ENCODE measurements at places on chromosomes 7 and 10.

DNA sequence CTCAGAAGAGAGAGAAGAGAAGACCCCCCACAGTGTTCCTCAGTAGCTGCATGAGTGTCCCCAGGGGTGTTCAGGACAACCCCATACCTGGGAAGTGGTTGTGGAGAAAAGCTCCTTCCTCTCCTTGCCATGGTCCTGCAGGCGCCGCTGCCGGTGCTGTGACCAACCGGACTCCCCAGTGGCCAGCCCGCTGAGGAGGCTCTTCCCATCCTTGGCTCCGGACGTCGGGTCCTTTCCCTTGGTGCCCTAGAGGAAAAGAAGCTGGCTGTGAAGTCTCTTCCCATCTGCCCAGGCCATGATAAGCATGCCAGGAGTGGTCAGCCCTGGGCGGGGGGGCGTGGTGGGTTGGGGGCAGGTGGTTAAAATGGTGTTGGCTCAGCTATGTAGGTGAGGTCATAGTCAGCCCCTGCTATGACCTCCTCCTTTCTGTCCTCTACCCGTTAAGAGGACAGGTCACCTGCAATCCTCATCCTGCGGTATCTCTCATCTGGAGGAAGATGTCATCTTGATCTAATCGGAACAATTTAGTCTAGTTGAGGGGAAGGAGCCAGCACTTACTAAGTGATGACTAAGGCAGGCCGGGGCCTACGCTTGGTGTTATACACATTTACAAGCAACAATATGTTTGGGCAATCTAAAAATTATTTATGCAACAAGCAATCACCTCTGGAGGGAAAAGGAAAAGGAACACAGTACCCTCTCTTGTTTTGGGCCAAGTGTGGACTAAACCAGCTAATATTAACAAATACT, 13.2 kb downstream of the WDR91 start:
- DNase-seq: no peak

GRCh38 chr10:88893611-88894010, 13.6 kb downstream of the STAMBPL1 start:
- DNase-seq: no peak

- DNase-seq: no peak
Observed at GRCh38 chr7:142566271-142566670, 183.0 kb upstream of the PRSS1 start.

DNA sequence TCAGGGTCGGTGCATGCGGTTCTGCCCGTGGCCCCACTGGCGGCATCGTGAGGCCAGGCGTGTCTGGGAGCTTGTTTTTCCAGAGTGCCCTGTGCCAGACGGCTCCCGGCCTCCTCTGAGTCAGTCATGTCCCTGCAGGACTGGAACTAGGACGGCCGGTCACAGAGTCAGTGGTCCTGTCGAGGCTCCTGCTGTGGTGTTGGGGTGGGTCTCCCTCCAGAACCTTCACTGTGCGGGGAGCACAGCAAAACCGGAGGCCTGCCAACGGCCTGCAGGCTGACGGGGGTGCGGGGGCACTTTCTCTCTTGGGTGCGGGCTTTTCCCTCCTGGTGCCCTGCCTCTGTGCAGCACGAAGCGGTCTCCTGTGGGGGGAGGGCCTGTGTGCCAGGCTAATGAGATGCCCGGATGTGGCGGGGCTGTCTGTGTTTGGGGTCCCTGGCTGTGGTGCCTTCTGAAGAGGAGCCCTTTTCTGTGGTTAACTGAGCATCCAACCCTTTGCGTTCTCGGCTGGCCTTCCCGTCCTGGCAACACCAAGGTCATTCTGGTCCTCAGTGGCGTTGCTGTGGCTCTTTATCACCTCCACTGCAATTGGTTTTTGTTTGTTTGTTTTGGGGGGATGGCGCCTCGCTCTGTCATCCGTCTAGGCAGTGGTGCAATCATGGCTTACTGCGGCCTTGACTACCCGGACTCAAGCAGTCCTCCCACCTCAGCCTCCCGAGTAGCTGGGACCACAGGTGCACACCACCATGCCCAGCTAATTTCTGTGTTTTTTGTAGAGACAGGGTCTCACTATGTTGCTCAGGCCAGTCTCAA, 8.0 kb downstream of the GET4 start:
- DNase-seq: peak; percentile 57

- no peak for DNase-seq
Observed at GRCh38 chr10:95431900-95432342, 129.2 kb downstream of the SORBS1 start.

DNA sequence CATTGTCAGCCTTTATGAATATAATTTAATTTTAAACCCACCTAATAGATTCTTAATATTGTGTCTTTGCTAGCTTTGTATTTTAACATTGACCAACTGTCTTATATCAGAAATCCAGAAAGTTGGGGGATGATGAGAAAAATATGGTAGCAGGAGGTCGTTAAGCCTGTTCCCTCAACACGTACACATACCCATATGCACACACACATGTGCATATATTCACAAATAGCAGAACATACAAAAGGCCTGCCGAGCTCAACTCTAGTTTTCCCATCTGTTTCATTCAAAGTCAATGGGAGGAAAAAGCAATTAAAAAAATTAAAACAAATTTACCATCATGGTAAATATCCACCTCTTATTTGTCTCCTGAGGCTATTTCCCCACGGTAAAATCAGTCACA, 25.9 kb upstream of the PTPRZ1 start:
- DNase-seq: no peak

DNA sequence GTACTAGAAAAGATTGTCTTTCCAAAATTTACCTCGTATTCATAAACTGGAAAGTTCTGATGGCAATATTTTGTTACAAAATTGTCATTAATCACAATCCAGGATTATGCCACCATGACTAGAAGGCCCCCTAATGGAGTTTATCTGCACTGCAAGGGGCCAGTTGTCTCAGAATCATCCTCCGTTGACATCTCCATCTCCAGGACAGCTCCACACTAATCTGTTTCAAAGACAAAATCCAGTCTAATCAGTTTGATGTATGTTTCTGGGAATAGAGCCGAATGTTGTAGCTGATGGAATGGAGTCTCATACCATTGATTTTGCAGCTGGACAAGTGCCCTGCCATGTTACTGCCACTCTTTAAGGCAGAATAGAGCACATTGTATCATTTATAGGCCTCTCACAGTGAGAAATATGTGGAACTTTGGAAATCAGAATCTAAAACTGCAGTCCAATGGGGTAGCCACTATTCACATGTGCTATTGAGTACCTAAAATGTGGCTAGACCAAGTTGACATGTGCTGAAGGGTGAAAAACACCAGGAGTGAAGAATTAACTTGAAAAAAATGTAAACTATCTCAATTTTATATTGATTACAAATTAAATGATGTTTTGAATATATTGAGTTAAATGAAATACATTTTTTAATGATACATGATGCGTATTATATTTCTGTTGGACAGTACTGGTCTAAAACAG, 38.3 kb upstream of the TOMM7 start:
- no peak for DNase-seq

GRCh38 chr7:74104702-74105101, 21.1 kb downstream of the LIMK1 start:
- DNase-seq: no peak

- no peak for DNase-seq
Observed at GRCh38 chr10:132637477-132638129, 100.0 kb downstream of the INPP5A start.

- no peak for DNase-seq
Observed at GRCh38 chr10:79400146-79401004, 45.0 kb downstream of the ZCCHC24 start.

- DNase-seq: peak; percentile 69
Observed at GRCh38 chr10:80444646-80445319, 9.3 kb upstream of the TSPAN14 start.

- DNase-seq: no peak
Observed at GRCh38 chr10:131067690-131068089, 243.8 kb downstream of the TCERG1L start.

GRCh38 chr10:112858986-112859651, 90.9 kb upstream of the TCF7L2 start:
- DNase-seq: no peak

GRCh38 chr10:24917493-24917892, 34.9 kb downstream of the PRTFDC1 start:
- no peak for DNase-seq

DNA sequence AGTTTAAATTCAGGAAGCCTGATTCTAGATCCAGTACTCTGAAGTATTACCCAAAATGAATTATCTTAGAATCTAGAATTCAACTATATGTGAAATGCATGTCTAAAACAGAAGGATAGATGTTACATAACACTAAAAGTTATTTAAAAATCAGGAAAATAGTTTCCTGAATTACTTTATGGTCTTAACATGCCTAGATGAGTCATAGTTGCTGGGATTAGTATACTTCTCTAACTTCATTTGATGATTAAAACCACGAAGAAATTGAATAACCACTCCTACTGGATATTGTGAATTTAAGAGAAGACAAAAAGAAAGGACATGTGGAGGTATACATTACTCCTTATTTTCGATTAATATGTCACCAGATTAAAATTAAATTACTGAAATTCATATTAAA, 65.5 kb downstream of the ATAD1 start:
- DNase-seq: no peak

DNA sequence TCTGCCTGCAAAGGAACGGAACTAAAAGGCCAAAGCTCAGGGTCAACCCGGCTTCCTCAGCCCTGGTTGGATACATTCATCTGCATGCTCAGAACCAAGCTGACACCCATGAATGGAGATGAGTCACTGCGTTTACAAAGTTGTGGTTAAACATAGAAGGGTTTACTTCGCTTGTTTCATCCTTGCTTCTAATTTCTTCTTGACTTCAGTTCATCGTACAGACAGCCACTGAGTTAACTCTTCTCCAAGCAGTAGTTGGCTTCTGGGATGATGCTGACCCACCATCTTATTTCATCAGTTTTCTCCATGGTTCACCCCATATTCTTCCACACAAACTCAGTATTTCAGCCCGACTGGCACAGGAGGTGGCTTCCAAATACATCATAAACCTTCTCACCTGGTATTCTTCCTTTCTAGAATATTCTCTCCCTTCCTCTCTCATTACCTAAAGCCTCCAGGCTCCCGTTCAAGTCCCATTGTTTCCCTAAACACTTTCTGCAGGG, 166.3 kb upstream of the RNF32 start:
- no peak for DNase-seq

DNA sequence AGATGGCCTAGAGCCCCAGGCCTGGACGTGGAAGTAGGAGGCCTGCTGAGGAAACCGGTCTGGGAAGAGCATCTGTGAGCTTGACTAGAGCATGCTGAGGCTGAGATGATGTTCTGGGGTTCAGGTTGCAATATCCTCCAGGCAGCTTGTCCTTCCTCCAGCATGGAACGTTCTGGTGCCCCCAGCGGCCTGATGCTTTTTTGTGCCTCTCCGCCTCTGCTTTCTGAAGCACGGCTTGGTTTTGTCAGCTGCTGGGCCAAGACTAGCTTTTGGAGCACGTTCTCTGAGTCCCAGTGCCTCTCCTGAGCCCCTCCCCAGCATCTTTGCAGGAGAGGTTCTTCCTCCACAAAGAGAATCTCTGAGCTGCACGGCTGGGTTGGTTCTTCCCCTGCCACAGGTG, 682.0 kb upstream of the FOXK1 start:
- no peak for DNase-seq

GRCh38 chr10:132570771-132571649, 33.4 kb downstream of the INPP5A start:
- no peak for DNase-seq

- DNase-seq: no peak
Observed at GRCh38 chr10:117726596-117727295, 184.2 kb downstream of the EMX2 start.

DNA sequence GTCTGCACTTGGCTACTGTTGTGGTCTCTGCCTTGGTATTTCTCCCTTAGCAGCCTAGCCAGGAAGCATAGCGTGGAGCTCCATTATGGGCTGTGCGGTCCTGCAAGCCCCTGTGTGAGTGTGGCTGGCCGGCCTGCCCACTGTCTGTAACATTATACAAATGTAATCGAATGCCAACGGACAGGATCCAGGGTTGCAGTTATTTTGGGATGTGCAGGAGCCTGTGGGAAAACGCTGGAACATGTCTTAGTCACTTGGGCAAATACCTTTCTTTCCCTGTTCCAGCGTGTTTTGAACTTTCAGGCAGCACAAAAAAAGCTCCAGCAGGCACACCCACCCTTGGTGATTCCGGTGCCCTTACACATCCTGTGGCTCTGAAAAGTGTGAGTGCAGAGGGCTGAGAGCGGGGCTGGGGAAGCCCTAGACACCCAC, 29.5 kb downstream of the BAG3 start:
- DNase-seq: no peak

- no peak for DNase-seq
Observed at GRCh38 chr7:7990441-7990761, 21.8 kb downstream of the GLCCI1 start.

- peak; percentile 48 for DNase-seq
Observed at GRCh38 chr10:31940839-31941653, 12.4 kb upstream of the ARHGAP12 start.

GRCh38 chr7:135733603-135734342, 5.8 kb upstream of the SLC13A4 start:
- no peak for DNase-seq

DNA sequence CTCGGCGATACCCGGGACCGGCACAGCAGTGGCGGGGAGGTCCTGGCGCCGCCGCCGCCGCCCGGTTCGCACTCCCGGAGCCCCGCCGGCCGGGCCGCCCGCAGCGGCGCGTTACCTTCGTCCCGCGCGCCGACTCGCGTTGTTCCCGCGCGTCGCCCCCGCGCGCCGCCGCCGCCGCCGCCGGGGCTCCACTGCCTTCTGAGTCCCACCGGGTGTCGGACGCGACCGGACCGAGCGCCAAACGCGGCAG, at the start of gene EZH2:
TSS of gene EZH2 (minus strand) at position 243 of the 250 bp plus-strand sequence. CDS start 36,993 bp downstream, outside the sequence.
- no peak for DNase-seq

- no peak for DNase-seq
Observed at GRCh38 chr10:11684717-11685645, 57.2 kb upstream of the ECHDC3 start.

GRCh38 chr10:29229258-29229705, 59.6 kb upstream of the LYZL1 start:
- no peak for DNase-seq

- DNase-seq: no peak
Observed at GRCh38 chr10:72062382-72062781, 26.0 kb downstream of the SPOCK2 start.

DNA sequence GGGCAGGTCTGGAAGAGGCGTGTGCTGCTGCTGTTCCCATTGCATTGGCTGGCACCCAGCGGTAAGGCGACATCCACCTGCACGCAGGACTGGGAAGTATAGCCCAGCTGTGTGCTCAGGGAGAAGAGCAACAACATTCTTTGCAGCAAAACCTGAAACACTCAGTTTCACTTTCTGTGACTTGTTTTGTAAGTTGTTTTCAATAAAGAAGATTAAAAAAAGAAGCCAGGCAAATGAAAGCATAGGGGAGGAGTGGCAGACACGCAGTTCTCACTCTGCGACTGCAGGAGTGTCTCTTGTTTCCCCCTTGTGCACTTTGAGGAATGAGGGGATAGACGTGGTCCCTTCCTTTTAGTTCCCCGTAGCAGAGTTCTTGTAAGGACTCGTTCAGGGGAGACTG, 5.8 kb downstream of the FBH1 start:
- no peak for DNase-seq

DNA sequence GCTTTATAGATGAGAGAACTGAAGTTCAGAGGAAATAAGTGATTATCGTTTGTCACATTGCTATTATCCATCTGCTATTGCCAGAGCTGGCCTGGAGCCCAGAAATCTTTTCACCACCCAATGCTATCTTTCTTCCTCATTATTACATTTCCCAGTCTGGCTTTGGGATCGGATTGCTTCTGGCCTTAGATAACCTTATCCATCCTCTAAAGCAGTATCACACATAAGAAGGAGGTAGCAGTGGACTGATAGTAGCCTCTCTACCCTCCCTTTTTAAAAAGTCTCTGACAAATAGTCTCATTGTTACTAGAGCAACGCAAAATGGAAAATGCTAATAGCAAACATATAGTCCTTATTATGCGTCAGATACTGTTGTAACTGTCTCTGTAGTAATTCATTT, 1.3 kb upstream of the CLDN12 start:
- no peak for DNase-seq

GRCh38 chr7:73537051-73537450, 15.0 kb upstream of the BAZ1B start:
- no peak for DNase-seq
